ENCODE measurements at places on chromosomes 12 and 14.

DNA sequence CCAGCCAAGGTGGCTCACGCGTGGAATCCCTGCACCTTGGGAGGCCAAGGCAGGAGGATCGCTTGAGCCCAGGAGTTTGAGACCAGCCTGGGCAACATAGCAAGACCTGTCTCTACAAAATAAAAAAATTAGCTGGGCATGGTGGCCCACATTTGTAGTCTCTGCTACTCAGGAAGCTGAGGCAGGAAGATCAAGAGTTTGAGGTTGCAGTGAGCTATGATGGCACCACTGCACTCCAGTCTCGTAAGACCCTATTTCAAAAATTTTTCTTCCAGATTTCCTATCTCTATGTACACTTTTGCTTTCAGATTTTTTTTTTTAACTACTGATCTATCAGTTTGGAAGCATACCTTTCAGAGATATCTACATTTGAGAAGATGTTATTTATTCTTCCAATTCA lies 15.3 kb downstream of the SNX6 start:
- H3K27ac ChIP-seq = no peak overlapping the region
- no peaks in the 10 kb centered on the region for H3K4me1 ChIP-seq
- no peak for DNase-seq
- H3K4me3 ChIP-seq = no peak overlapping the region
- no peaks in the 10 kb centered on the region for H3K36me3 ChIP-seq
- no peaks in the 10 kb centered on the region for H3K27me3 ChIP-seq

- no peaks in the 10 kb centered on the region for H3K36me3 ChIP-seq
- DNase-seq = no peak
- H3K27me3 ChIP-seq = no peaks in the 10 kb centered on the region
- no peak overlapping the region for H3K27ac ChIP-seq
Observed at GRCh38 chr14:22472466-22472865, 116.6 kb downstream of the DAD1 start.

GRCh38 chr12:46492471-46493085 lies 120.0 kb upstream of the SLC38A2 start:
- no peaks in the 10 kb centered on the region for H3K27me3 ChIP-seq
- no peak overlapping the region for H3K4me3 ChIP-seq
- H3K36me3 ChIP-seq = no peaks in the 10 kb centered on the region
- DNase-seq = peak; percentile 63

DNA sequence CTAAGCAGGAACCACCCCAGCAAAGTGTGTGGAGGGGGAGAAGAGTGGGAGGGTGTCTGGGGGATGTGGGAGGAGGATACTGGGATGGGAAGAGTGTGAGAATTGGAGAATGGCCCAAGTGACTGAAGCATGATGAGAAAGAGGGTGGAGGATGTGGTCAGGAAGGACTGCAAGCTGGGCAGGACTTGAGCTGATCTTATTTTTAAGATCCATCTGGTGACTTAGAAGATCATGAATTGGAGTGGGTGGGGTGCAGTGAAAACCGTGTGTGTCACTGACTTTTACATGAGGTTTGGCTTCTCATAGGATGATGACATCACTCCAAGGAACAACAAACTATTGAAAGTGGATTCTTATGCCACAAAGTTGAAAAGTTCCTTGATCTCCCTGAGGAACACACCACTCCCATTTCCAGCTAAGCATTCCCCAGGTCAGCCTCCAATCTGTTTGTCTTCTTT lies 287.5 kb downstream of the GALC start:
- H3K36me3 ChIP-seq = no peaks in the 10 kb centered on the region
- no peaks in the 10 kb centered on the region for H3K4me1 ChIP-seq
- no peak overlapping the region for H3K4me3 ChIP-seq
- DNase-seq = no peak
- H3K27me3 ChIP-seq = no peaks in the 10 kb centered on the region

- no peaks in the 10 kb centered on the region for H3K36me3 ChIP-seq
- peak; percentile 67 for DNase-seq
- H3K27me3 ChIP-seq = no peaks in the 10 kb centered on the region
- H3K27ac ChIP-seq = no peak overlapping the region
- H3K4me1 ChIP-seq = no peaks in the 10 kb centered on the region
Observed at GRCh38 chr12:15001733-15002382, 29.0 kb downstream of the PDE6H start.

GRCh38 chr12:31895449-31896150 lies 63.6 kb upstream of the RESF1 start:
- peak overlapping the region; percentile 41 for H3K27ac ChIP-seq
- no peaks in the 10 kb centered on the region for H3K36me3 ChIP-seq
- no peak overlapping the region for H3K4me3 ChIP-seq
- H3K4me1 ChIP-seq = peaks cover 5% of the 10 kb centered on the region

All from mesendoderm (in vitro differentiated cells).